ENCODE measurements at places on chromosomes 4 and X.
A peak's percentile ranks its signal among the peaks of the same experiment; 100 is the strongest.

- no peak for DNase-seq
Observed at GRCh38 chr4:7224878-7225533, 32.7 kb downstream of the SORCS2 start.

DNA sequence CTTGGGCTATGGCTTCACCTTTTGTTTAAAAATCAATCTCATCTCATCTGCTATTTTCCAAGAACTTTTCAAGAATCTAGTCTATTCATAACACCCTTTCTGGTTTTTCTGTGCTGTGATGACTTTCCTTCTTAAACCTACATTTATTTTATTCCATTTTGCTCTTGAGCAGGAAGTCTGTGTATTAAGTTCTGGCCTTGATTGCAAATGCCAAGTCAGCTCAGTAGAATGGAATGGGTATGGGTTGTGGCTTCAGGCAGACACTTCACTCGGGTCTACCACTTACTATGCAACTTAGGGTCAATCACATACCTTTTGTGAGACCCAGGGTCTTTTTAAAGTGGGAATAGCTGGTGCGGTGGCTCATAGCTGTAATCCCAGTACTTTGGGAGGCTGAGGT is 522.3 kb downstream of the TRIML1 start:
- no peak for DNase-seq

- DNase-seq, result peak; percentile 31
Observed at GRCh38 chrX:153554519-153555167, 37.2 kb downstream of the ATP2B3 start.

DNA sequence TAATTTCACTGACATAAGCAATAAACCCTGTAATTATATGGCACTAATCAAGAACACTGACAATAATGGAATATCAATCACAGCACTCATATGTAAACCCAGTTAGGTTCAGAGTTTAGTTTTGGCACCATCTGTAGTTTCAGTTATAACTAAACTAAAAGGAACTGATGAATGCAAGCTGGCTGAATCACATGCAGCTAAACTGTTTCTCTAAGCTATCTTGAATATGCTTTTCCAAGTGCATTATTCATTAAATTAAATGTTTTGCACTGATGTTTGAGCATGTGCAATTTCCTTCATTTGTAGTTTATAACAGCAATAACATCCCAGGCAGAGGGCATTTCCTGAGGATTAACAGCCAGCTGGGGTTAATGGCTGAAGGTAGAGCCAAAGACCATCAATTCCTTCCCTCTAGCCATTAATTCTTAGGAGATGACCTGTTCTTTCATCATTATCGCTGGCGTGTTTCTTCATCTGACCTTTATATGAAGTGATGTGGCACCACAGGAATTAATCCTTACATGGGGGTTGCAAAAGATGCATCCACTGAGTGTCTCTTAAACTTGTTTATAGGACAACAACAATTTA is 562.8 kb upstream of the IGFBP7 start:
- no peak for DNase-seq

GRCh38 chrX:29397506-29397905 is 810.3 kb downstream of the IL1RAPL1 start:
- DNase-seq, result no peak

DNA sequence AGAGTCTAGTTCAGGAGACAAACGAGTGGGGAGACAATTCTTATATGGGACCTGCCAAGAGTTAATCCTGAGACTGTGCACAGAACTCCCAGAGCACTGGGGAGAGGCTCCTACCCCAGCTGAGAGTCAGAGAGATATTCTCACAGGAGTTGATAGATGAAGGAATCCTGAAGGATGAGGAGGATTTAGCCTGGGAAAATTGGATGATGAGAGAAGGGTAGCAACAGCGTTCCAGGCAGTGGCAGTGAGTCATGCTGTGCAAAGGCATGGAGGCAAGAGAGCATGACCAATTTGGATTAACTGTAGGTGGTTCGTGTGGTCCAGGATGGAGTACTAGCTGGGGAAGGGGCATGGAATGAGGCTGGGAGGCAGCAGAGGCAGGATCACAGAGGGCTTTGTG is 318.6 kb downstream of the LDB2 start:
- DNase-seq, result no peak

- no peak for DNase-seq
Observed at GRCh38 chr4:97317671-97318070, 825.6 kb downstream of the STPG2 start.

DNA sequence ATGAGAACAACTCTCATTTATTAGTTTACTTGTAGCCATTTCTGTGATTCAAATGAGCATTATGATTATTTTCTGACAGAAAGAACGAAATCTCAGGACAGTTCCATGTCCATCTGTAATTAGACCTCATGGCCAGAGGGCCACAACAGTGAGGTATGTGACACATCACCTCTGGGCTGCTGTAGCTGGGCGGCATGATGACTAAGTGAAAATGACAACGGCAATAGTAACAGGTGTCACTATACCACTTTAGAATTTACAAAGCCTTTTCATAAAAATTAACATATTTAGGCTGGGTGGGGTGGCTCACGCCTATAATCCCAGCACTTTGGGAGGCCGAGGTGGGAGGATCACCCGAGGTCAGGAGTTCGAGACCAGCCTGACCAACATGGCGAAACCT is 252.6 kb downstream of the CBR4 start:
- DNase-seq, result no peak

DNA sequence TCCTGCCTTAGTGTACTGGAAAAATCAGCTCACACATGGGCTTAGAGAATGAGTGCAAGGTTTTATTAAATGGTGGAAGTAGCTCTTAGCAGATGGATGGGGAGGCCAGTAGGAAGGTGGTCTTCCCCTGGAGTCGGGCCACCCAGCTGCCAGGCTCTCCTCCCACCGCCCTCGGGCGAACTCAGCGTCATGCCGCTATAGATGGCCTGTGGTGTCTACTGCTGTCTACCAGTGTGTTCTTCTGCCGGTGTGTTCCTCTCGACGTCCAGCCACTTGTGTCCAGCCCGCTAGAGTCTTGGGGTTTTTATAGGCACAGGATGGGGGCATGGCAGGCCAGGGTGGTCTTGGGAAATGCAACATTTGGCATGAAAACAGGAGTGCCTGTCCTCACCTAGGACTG is 198.7 kb upstream of the NDST3 start:
- no peak for DNase-seq

DNA sequence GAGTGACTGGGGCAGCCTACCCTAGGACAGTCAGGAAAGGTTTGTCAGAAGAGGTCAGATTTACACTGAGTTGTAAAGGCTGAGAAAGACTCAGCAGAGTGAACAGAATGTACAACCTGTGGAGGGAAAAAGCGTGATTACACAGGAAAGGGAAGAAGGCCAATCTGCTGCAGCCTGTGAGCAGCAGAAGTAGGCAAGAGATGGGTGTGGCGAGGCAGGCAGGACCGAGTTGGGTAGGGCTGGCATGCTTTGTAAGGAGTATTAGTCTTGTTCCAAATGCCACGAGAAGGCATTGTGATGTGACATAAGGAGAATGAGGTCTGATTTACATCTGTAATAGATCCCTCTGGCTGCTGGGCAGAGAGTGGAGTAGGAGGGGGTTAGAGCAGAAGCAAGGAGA is 12.6 kb downstream of the SGMS2 start:
- DNase-seq, result no peak

DNA sequence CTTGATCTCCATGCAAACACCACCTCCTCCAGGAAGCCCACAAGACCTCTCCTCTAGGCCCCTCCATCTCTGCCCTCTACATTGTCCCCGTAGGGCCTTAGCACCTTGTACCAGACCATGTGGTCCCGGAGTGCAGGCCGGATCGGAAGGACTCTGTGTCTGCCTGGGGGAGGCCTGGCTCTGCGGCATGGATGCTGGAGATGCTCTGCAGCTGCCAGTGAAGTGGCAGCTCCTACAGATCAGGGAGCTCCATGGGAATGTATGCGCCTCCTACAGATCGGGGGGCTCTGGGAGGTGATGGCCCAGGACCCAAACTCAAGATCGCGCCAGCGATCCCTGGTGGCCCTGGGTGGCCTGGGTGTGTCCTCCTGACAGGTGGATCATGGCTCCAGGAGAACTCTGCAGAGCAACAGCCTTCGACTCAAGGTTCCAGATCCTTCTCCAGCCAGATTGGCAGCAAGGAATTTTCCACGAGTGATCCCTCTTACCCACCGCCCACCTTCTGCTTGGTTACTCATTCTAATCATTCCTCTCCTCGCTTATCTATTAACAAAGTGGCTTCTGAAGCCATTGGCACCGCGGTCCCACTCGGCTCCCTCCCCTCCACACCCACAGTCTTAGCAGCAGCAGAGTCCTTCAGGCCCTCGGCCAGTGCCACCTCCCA is 67.3 kb downstream of the ADRA2C start:
- no peak for DNase-seq

DNA sequence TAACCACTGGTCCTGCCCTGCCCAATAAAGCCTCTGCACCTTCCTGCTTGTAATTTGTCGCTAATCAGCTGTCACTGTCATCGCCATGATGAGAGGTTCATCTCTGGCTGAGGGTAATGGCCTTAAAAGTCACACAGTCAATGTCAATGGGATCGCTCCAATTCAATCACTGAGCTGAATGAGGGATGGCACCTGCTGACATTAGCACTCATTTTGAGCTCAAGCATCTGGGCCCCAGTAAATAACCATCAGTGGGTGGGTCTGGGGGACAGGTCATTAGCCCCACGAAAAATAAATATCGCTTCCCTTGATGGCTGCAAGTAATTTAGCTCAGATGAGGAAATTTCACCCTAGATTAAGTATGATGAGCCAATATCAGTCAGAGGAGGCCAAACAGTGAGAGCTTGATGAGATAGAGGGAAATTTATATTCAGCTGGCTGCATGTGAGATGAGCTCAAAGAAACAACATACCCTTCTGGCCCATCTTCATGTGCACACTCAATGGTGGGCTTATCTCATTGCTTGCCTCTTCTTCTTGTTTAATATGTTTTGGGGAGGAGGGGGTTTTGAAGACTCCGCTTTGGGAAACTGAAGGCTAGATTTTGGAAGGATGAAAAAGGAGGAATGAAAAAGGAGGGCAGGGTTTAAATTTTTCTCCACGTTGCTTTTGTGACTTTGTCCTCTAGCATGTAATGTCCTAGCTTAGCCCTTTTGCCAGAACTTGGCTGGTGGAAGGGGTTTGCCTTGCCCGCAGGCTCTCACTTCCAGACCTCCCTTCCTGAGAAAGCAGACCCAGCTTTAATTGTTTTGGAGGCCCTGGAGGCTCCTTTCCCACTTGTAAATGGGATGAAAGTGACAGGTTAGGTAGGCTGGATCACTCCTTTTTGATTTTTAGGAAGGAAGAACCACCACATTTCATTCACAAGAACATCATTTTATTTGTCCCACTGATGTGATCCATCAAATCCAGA is 84.8 kb upstream of the PAQR3 start:
- no peak for DNase-seq

DNA sequence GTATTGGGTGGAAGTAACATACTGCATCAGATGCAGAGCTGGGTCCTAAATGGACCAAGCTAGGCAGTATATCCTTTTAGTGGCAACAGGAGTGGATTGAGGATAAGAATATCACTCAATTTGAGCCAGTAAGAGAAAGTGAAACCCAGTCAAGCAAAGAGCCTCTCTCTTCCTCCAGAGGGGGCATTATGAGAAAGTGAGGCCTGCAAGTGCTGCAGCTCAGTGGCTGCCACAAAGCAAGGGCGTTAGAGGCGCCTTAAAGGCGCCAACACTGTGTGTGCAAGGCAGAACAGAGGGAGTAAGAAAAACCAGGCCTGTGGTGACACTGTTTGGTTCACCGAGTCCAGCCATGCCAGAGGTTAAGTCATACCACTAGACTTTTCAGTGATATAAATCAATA is 17.5 kb downstream of the STX18 start:
- no peak for DNase-seq

GRCh38 chrX:107117993-107118321 is 665 bp downstream of the RBM41 start:
- DNase-seq, result no peak

GRCh38 chr4:183843248-183843671 is 61.8 kb upstream of the STOX2 start:
- no peak for DNase-seq

GRCh38 chr4:168511780-168512489 is 15.1 kb downstream of the PALLD start:
- DNase-seq, result no peak

DNA sequence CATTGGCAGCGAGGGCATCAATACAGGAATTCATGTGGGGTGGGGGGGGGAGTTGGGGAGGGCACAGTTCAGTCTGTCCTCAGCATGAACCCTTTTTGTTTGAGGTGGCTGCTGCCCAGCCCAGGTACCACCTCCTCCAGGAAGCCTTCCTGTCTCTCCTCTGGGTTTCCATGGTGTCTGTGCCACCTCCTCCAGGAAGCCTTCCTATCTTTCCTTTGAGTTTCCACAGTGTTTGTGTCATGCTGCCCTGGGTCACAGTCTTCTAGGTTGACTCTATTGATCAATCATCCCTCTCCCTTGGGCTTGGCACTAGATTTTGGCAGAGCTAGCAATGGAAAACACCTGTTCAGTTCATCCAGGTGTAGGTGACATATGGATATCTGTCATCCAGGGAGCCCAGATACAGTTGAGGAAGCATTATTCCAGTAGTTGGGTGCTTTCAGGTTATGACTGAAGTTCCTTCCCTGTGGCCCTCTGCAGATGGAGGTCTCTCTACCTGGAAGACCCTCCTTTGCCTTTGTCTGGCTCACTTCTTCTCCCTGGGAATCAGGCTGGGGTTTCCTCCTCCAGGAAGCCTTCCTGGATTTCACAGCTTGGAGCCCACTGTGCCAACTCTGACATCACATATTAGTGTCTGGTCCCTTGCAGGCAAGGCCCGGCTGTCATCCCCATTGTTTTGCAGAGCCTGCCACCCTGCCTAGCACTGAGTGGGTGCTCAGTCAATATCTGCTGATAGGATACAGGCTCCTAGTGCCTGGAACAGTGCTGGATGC is 96.6 kb downstream of the SORCS2 start:
- DNase-seq, result no peak

Data from substantia nigra (tissue), 51 donors.